ENCODE measurements at places on chromosomes 6 and 20.

DNA sequence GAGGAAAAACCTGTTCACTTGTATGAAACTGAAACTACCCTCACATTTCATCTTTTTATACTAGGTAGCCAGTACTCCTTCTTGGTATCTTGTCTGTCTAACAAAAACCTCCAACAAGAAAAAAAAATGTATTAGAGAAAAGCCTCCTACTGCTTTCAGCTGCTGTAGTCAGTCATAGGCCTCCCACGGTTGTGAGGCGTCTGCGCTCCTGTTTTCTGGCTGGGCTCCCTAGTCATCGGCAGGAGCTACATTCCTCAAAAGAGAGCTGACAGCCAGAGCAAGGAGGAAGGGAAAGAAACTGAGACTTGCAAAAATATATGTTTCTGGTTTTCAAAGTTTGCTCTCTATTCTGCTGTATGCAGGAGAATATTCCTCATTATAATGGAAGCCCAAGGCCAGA lies 517.0 kb downstream of the LMBRD1 start:
- no peak for DNase-seq

DNA sequence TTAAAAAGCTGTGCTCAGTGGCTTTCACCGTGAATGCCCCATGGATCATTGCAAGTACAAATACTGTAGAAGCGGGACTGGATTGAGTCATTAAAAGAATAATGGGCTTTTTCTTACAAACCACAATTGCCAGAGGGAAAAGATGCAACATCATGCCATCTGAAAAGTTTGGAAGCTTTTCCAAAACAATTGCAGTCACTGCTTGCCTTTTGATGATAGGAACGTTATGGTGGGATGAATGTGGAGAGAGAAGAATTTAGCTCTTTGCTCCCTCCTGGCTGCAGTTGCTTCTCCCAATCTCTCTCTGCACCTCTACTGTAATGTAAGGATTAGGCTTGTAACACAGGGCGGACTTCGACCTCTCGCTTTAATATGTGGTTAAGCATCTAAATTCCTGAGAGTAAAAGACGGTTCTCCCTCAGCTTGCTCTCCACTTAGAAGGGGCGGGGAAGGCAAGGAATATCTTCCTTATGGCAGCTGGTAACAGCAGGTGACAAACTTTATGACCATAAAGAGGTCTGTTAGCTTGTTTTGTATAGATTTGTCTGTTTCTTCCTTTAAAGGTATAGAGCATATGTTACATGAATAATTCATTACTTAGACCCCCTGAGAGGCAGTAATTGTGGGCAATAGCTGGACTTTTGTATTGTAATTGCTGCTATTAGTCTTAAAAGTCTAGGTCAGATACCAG lies 376.1 kb downstream of the UTRN start:
- DNase-seq, result no peak

- DNase-seq, result no peak
Measured at GRCh38 chr6:21281366-21281765, 312.2 kb upstream of the SOX4 start.

GRCh38 chr6:74872754-74873476 lies 332.9 kb downstream of the COL12A1 start:
- no peak for DNase-seq

GRCh38 chr20:38790200-38791053 lies 15.1 kb upstream of the PPP1R16B start:
- no peak for DNase-seq

DNA sequence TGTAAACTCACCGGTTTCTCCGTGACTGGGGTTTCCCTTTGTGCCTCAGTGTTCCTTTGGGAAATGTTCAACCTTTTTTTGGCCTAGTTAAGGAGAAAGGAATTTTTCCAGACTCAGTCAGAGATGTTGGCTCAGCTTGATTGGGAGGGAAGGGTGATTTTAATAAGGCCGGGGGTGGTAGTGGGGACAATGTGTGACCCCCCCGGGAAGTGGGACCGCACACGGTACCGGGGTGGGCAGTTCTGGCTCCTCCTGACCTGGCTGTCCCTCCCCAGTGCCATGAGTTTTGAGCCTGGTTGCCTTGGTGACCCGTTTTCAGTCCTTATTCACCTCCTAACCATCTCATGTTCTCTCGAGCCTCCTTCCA lies 132.7 kb downstream of the SNX5 start:
- no peak for DNase-seq

GRCh38 chr6:160837146-160837545 lies 135.1 kb downstream of the PLG start:
- DNase-seq, result no peak

DNA sequence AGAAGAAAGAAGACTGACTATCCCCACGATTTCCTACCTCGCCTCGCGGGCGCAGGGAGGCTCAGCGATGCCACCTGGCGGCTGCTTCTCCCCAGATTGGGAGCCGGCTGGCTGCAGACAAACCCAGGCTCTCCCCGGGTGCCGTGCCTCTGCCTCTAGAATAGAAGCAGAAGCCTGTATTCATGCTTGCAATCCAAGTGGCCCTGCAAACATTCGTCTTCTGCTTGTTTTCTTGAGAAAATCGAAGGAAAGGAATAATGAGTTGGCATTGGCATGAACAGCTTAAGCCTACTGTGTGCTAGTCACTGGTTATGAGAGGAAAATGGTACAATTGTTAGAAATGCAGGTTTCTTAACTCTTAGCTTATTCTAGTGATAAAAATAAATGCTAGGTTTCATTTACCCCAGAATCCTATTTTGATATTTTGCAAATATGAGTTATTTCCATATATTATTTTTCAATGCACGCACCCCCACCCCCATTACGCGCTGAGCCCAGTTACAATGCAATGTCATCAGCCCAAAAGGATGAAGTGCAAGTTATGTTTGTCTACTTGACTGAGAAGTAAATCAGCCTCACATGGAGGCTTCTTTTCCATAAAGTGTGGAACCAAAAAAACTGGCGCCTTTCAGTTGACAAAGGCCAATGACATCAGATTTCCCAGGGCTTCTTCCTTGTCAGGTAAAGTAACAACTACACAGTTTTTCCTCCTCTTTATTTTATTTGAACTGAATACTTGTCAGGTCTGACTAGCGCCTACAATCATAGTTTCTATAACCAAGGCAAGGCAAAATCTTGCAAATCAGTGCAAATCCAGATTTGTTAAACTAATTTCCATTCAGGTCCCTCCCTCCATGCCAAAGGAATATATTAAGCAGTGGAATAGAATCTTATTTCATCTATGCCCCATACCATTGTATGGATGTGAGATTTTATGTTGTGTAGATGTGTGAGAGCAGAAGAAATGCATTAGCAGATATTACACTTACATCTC lies 3.9 kb upstream of the SOX4 start:
- no peak for DNase-seq

DNA sequence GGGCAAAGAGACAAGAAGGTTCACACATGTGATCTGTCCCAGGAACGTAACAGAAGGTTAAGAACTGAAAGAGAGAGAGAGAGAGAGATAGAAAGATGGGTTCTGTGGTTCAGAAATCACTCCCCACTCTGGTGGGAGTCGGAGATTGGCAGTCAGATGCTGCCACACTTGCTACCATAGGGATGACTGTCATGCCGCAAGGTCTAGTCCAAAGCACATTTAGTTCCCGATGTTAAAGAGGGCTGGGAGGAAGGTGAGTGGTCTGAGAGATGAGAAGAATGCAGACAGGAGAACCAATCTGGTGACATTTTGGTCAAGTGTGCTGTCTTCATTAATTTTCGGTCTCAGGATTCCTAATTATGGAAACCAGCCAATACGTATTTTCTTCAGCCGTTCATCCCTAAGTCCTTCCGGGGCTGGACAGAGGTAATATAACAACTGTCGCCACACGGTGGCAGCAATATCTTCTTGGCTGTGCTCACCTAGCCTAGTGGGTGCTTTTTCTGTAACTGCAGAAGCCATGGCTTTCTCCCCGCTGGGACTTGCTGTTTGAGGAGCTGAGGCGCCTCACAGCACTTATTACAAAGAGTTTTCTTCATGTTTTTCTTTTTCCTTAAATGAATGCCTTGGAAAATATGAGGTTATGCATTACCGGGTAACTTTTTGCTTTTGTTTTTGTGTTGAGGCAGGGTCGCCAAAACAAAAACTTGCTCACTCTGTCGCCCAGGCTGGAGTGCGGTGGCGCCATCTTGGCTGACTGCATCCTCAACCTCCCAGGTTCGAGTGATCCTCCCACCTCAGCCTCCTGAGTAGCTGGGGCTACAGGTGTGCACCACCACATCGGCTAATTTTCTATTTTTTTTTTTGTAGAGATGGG lies 46.0 kb downstream of the SLC35D3 start:
- DNase-seq, result peak; percentile 22

Data from stimulated activated CD8-positive, alpha-beta memory T cell treated with anti-CD3 and anti-CD28 coated beads, Interleukin-15, amount 100 ng/mL, for 4 hours (primary cell).